Stimulated activated CD8-positive, alpha-beta memory T cell treated with anti-CD3 and anti-CD28 coated beads, Interleukin-15, amount 100 ng/mL, for 1 hour (primary cell): ENCODE measurements at places on chromosomes 2 and 18.

- no peak for DNase-seq
These were observed 13.1 kb downstream of the AP1S3 start for GRCh38 chr2:223824301-223824700.

- no peak for DNase-seq
These were observed 49.0 kb upstream of the TMEM87B start for GRCh38 chr2:112006076-112006410.

DNA sequence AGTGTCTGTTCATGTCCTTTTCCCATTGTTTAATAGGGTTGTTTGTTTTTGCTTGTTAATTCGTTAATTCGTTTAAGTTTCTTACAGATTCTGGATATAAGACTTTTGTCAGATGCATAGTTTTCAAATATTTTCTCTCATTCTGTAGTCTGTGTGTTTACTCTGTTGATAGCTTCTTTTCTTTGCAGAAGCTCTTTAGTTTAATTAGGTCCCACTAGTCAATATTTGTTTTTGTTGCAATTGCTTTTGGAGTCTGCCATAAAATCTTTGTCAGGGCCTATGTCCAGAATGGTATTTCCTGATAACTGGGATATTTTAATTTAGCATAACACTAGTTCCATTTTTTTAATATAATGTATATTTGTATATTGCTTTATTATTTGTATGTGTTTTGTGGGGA is 1380.1 kb downstream of the SUCLG1 start:
- no peak for DNase-seq

DNA sequence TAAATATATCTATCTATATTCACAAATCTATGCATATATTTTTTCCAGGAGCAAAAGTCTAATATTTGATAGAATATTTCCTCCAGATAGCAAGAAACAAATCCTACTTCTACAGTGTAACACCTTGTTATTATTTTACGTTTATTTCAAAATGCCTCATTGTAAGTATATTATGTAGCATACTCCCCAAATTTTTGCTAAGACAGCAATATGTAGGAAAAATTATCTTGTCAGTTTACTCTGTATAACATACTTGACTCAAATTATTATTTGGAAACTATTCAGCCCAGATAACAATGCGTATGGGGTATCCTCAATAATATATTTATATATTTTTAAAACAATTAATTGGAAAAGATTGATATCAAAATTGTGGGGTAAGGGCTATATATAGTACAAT is 313.2 kb downstream of the NR4A2 start:
- no peak for DNase-seq

- DNase-seq, result no peak
These were observed 107.3 kb downstream of the DYSF start for GRCh38 chr2:71560638-71561011.

GRCh38 chr18:74493689-74494088 is 2.5 kb upstream of the CNDP2 start:
- peak; percentile 24 for DNase-seq

- DNase-seq, result no peak
These were observed 804.4 kb upstream of the CELF4 start for GRCh38 chr18:38369772-38370690.

- DNase-seq, result no peak
These were observed 137.1 kb downstream of the ZEB2 start for GRCh38 chr2:144382849-144383248.

- no peak for DNase-seq
These were observed 170.4 kb downstream of the SMAD7 start for GRCh38 chr18:48780201-48780912.

DNA sequence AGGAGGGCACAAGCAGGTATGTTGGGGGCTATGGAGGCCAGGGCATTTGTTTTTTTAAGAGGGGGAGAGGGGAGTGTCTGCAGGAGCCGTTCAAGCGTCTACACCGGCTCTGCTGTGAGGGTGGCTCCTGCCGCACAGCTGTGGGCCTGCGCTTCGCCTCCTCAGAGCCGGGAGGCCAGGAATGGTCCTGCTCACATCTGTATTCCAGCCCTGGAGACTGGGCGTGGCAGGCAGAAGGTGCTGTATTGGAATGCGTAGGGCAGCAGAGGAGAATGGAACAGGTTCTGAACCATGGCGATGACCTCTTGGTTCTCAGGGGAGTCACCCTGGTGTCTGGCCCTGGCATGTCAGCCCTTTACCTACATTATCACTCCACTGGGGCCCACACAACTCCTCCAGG is 26.8 kb upstream of the INHBB start:
- no peak for DNase-seq

GRCh38 chr2:18132697-18133096 is 254.2 kb downstream of the KCNS3 start:
- no peak for DNase-seq

- DNase-seq, result no peak
These were observed 10.9 kb upstream of the FHL2 start for GRCh38 chr2:105409717-105410116.

DNA sequence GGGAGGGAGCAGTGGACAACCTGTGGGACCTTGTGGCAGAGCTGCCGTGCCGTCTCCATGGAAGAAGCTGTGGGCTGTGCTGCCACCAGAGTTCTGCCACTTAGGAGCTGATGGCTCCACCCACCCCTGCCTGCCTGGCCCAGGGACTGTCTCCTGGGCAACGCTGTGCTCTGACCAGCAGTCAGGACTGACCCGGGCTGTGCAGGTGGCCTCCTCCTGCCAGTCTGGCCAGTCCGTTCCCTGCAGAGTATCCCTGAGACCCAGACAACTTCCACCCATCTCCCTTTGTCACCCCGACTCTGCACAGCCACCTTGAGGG is 12.8 kb downstream of the ASIC4 start:
- no peak for DNase-seq

DNA sequence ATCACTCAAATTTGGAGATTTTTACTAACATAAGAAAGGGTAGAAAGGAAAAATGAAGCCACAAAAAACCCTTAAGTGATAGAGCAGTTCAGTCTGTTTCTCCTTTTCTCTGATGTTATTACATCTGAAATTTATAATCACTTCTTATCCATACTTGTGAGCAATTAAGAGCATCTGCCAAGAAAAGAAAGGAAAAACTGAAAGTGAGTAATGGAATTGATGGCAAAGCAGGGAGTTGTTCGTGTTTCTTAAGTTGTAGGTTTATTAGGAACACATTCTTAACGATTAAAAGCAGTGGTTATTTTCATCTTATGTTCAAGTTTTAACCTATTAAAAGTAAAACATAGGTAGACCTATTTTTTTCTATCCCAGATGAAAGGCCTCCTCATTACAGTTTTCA is 277.7 kb downstream of the RND3 start:
- no peak for DNase-seq

DNA sequence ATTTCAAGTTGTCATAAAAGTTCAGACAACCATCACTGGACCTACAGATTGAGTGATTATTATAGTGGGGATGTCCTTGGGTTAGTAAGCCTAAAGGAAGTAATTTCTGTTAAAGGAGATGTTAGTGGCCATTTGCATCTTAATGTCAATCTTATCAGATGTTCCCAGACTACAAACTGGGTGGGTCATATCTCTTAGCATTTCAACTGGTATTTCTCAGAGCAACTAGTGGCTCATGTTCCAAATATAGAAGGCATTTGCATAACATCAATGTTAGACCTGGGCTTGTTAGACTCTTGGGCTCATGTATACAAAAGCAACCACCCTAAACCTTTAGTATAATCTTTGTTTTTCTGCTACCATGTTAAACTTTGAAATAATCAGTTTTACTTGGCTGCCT is 17.9 kb downstream of the PLEKHA3 start:
- no peak for DNase-seq

GRCh38 chr2:19041434-19042041 is 316.9 kb downstream of the OSR1 start:
- no peak for DNase-seq

DNA sequence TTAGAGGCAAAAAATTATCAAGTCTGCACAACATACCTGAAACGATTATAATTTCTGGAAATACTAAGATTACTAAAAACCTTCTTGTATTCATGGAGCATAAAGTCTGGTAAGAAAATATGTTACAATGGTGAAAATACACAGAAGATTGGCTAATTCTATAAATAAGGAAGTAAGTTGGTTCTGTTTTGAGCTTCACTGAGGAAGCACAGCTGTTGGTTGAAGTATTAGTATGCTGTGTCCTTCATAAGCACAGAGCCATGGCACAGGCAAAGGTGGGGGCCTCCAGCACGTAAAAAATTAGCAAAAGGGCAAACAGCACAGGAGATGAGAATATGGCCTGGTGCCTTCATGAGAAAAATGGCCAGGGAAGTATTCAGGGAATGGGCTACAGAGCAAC is 40.4 kb upstream of the ANKRD62 start:
- no peak for DNase-seq

- no peak for DNase-seq
These were observed 51.0 kb downstream of the ZC3H15 start for GRCh38 chr2:186537019-186537418.

GRCh38 chr18:79549638-79550000 is 130.0 kb upstream of the CTDP1 start:
- no peak for DNase-seq

- no peak for DNase-seq
These were observed 38.4 kb downstream of the YPEL5 start for GRCh38 chr2:30185178-30185577.

- no peak for DNase-seq
These were observed 496.6 kb upstream of the SPHKAP start for GRCh38 chr2:228678110-228678509.

DNA sequence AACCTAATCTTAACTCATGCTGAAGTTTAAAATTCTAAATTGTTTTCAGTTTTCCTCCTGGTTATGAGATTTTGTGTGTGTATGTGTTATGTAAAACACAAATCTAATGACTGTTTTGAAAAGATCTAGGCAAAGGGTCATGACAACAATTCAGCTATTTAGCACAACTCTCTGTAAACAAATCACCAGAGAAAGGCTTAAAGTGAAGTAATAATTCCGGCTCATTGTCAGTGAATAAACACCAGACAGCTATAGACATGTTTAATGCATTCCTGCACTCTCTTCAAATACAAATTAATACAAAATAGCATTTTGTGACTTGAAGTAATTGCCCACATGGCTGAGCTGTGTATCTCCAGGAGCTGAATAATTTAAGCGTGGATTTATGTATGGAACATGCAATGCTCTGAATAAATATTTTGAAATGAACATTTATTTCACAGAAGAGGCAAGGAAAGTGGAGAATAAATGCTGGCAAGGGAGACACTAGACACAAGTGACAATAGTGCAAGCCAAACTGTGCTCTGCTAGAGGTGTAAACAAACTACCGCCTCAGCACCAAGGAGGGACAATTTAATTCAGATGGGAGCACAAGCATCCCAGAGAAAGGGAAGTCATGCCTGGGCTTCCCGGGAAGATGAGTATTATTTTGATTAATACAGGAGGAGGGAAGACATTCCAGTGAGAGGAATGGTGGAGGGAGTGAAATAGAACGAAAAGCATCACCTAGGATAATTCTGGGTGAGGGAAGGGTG is 133.6 kb upstream of the XPO1 start:
- no peak for DNase-seq

GRCh38 chr2:9152975-9153642 is 53.5 kb upstream of the ASAP2 start:
- DNase-seq, result no peak

GRCh38 chr2:25215232-25215631 is 46.9 kb upstream of the POMC start:
- no peak for DNase-seq

DNA sequence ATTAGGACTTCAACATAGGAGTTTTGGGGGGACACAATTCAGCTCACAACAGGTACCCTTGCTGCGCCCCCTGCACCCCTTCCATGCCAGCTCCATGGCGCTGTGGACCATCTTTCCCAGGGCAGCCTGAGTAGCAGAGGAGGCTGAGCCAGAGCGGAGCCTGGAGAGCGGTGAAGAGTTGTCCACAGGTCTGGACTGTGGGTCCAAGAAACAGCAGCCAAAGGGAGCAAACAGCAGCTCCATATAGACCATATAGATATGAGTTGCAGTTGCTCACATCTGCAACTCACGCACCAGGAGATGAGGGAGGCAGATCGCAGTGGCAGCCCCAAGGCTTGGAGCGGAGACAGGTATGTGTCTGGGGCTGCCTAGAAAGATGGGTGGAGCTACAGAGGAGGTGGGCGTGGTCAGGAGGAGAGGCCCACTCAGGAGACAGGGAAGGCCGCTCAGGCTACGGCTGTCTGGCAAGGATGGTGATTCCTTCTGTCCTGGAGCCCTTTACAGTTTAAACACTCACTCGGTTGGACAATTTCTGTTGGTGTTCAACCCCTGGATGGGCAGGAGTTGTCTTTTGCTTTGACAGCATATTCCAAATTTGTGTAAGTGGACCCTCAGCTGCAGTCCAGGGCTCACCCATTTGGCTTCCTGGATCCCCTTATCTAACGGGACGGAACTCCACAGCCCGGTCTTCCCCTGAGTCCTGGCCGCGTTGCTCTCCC is 155.1 kb downstream of the LPIN1 start:
- DNase-seq, result no peak

DNA sequence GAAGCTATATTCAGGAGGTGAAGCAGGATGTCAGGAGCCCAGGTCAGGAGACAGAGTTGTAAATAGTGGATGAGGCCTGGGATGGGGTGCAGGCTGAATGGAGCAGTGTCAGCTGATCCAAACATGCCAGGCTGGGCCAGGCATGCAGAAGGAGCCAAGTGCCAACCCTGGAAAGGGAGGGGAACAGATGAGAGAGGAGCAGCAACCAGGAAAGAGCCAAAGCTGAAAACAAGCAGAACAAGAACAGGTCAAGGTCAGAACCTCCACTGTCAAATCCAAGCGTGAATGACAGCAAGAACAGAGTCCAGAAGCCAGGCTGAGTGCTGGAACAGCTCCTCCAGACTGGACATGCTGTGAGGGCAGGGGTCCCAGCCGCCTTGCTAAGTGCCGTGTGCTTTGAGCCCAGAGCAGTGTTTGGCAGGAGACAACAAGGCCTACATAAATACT is 49.2 kb upstream of the PPP1CB start:
- DNase-seq, result no peak

GRCh38 chr18:57461652-57462269 is 26.6 kb downstream of the ONECUT2 start:
- no peak for DNase-seq

- no peak for DNase-seq
These were observed 45.4 kb upstream of the ANKRD62 start for GRCh38 chr18:12048010-12048826.

GRCh38 chr18:32257084-32257785 is 67.4 kb downstream of the MEP1B start:
- no peak for DNase-seq

GRCh38 chr2:60884800-60885199 is 3.4 kb downstream of the REL start:
- DNase-seq, result no peak
